DMS 273 treated with DMSO at 0.1 percent for 48 hours (cell line): ENCODE measurements at places on chromosomes 12 and 14.

- no peak for DNase-seq
Measured at GRCh38 chr12:12393171-12393570, 36.3 kb downstream of the BORCS5 start.

GRCh38 chr14:63308723-63309317, 9.9 kb downstream of the GPHB5 start:
- DNase-seq: no peak

DNA sequence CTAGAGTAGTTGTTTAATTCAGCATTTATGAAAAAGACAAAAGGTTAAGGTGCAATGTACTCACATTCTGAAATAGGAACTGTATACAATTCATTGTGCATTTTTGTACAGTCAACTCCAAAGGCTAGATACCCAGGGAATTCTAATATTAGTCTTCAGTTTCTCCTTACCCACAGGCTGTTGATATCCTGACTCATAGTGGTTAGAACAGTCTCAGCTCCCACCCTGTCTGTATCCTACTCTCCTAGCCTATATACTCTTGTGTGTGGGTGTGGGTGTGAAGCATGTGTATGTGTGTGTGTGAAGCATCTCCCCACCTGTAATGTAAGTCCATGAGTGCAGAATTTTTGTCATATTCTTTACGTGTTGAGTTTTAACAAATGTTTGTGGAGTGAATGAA, 229.5 kb downstream of the NAV3 start:
- DNase-seq: no peak

GRCh38 chr14:64878837-64879634, 671 bp downstream of the SPTB start:
- no peak for DNase-seq

DNA sequence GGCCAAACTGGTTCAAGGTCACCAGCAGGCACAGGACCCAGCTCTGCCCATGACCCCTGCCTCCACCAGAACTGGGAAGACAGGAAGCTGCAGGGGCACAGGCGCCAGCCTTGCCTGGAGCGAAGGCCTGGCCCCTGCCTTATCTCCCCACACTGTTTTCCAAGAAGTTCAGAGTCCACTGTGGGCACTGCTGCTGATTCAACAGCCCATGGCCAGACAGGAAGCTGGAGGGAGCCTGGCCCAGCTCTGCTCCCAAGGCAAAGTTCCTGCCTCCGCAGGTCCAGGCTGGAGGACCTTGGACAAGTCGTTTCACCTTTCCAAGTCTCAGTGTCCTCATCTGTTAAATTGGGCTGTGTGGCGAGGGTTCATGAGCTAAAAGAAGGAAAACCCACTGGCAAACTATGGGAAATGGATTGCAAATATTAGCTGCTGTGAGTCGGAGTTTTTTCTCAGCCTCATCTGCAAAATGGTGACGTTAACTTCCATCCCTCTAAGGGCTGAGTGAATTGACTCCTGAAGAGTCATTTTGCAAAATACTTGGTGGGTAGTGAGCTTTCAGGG, 1.2 kb downstream of the PHETA1 start:
- no peak for DNase-seq

- no peak for DNase-seq
Measured at GRCh38 chr12:83196694-83197350, 510.1 kb downstream of the TMTC2 start.

- DNase-seq: no peak
Measured at GRCh38 chr12:25102402-25102801, 92.6 kb downstream of the DNAI7 start.

DNA sequence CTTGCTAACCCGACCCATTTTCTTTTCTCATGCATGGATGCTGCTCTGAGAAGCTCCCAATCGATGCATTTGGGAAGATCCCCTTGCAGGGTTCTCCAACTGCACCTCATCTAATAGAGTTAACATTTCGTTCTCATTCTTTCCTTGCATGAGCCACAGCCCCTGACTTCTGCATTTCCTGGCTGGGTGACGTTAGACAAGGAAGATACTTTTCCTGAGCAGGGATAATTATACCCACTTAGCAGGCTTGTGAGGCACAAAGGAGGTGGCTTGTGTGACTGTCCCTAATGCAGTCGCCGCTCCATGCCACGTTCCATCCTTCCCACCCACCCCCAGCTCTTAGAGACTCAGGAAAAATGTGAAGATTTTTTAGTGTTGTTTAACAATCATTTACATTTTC, 195.1 kb downstream of the CHST11 start:
- DNase-seq: no peak

- peak; percentile 54 for DNase-seq
Measured at GRCh38 chr12:80565271-80565670, 121.2 kb downstream of the PTPRQ start.

DNA sequence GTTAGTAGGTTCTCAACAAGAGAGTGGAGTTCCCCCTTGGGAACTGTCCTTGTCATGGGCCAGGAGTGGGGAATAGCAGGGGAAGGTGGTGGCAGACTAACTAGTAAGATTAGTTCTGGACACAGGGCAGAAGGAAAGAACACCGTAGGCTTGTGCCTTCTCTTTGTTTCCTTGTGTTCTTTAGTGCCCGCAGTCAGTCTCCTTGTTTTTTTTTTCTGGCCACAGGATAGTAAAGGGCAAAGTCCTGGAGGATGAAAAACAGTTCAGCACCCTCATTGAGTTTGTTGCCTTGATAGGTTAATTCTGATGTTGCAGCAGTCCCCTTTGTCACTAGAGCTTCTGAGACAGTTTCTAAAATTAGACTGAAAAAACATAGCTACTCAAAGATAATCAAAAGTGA, 8.4 kb downstream of the PEX5 start:
- no peak for DNase-seq

GRCh38 chr12:78086553-78087362, 256.1 kb downstream of the NAV3 start:
- DNase-seq: no peak

GRCh38 chr14:68606176-68606575, 186.7 kb downstream of the ZFP36L1 start:
- no peak for DNase-seq

GRCh38 chr12:29521951-29522350, 24.5 kb upstream of the OVCH1 start:
- no peak for DNase-seq

DNA sequence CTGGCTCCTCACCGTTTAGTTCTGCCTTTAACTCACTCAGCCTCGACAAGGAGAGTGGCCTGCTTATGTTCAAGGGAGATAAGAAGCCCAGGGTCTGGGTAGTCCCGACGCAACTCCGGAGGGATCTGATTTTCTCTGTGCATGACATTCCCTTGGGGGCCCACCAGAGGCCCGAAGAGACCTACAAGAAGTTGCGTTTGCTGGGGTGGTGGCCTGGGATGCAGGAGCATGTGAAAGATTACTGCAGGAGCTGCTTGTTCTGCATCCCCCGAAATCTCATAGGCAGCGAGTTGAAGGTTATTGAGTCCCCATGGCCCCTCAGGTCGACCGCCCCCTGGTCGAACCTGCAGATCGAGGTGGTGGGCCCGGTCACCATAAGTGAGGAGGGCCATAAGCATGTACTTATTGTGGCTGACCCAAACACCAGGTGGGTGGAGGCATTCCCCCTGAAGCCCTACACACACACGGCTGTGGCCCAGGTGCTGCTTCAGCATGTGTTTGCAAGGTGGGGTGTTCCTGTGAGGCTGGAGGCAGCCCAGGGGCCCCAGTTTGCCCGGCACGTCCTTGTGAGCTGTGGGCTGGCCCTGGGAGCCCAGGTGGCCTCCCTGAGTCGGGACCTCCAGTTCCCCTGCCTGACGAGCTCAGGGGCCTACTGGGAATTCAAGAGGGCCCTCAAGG, 13.1 kb downstream of the CBLN3 start:
- DNase-seq: no peak

DNA sequence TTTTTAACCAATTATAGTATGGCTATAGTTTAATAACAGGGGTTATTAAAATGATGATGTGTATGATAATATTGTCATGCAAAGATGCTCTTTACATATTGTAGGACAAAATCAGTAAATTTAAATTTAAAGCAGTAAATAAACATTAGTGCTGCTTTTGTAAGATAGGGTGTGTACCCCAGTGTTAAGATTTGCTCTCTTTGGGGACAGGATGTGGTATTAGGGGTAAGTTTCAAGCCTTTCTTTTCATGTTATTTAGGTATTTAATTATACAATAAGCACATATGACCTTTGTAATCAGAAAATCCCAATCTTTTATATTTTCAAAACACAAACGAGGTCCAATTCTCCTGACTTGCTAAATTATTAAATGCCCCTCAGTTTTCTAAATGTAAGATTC, 39.7 kb upstream of the RPH3A start:
- DNase-seq: no peak

- no peak for DNase-seq
Measured at GRCh38 chr12:87704374-87704773, 324.8 kb downstream of the C12orf50 start.

GRCh38 chr14:95496111-95496681, 20.3 kb downstream of the SYNE3 start:
- DNase-seq: no peak

DNA sequence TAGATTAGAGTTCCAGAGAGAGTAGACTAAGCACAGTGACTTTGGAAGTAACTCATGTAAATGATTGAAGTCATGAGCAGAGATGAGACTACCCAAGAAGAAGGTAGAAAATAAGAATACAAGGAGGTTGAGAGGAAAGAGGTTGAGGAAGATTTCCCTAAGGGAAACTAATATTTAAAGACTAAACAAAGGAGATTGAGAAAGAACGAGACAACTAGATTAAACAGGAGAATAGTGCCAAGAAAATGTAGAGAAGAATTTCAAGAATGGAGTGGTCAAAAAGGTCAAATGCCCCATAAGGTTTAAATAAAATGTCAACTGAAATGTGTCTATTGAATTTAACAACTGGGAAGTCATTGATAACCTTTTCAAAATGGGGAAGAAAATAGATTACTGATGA, 59.0 kb downstream of the RPS29 start:
- no peak for DNase-seq

DNA sequence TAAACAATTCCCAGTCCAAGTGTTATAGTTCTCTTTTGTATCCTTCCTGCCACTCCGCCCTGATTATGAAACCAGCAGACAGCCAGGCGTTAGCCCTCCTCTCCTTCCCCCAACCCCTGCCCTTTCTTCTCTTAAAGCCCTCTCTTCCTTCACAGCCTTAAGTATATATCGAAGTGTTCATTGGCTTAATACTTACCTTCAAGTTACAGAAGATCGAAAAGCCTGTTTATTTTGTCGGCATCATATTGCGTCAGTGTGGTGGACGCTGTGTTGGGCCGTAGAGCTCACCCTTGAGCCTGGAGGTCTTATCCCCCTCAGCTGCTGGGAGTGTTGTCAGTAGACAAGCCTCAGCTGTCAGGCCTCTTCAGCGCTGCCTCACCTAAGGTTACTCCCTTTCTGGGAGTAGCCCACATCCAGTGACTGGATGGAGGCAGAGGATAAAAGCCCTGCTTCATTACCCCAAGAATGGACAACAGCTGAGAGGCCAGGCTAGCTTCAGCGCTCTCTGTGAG, 36.2 kb downstream of the CMAS start:
- DNase-seq: no peak

GRCh38 chr12:71945121-71945520, 6.5 kb downstream of the TPH2 start:
- DNase-seq: peak; percentile 20

- peak; percentile 88 for DNase-seq
Measured at GRCh38 chr12:57546438-57547287, at the start of gene DCTN2. DCTN2 (minus strand) TSS chr12:57547192; CDS start chr12:57547063, 129 bp downstream.

GRCh38 chr12:29589286-29589820, 91.9 kb upstream of the OVCH1 start:
- no peak for DNase-seq

GRCh38 chr12:27971121-27971489, 1.4 kb downstream of the PTHLH start:
- DNase-seq: no peak

DNA sequence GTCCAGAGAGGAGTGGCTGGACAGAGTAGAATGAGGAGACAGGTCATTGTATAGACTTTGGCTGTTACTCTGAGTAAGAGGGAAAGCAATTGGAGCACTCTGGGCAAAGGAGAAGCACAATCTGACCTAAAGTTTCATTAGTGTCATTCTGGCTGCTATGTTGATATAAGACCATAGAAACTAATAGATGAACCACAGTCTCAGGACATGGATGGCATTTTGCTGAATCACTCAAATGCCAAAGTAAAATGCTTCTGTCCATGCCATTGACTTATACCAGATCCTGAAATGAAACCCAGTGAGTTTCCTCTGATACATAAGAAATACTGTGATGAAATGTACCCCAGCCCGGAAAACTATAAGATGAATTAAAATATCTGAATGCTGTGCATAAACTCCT, 65.8 kb upstream of the COCH start:
- DNase-seq: no peak

- peak; percentile 43 for DNase-seq
Measured at GRCh38 chr14:75295491-75296345, 17.1 kb downstream of the FOS start.

DNA sequence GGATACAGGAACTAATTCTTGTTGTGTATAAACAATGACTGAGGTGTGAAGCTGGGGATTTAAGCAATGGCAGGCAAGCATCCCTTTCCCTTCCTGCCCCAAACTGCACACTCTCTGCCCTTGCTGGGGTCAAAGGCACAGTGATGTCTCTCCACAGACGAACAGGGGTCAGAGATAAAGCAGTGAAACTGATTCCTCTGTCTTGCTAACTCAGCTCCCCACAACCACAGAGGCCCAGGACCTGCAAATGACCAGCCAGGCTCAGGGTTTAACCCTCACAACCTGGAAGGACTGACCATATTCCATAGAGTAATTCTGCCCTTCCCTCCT, 67.2 kb downstream of the CCDC88C start:
- DNase-seq: no peak

- no peak for DNase-seq
Measured at GRCh38 chr14:105746124-105746514, 219.7 kb downstream of the TMEM121 start.

DNA sequence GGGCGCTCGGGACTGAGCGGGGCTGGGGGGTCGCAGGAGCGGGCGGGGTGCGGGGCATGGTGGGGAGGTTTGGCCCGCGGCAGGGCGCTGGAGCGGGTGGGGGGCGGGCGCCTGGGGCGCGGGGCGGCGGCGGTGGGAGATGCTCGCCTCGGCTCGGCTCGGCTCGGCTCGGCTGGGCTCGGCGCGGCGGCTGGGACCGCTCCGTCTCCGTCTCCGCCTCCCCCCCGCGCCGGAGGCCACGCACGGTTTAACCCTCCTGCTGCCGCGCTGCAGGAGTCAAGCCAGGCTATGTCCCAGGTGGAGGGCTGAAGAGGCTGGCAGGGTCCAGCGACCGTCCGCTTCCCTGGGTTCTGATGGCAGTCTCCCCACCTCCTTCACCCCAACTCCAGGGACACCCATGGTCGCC, at the start of gene PIANP:
Gene PIANP, minus strand, starts transcription at position 170 of the 406 bp plus-strand sequence. CDS start 2,754 bp downstream, outside the sequence.
- DNase-seq: no peak
